ENCODE measurements at places on chromosomes 2 and 18.

DNA sequence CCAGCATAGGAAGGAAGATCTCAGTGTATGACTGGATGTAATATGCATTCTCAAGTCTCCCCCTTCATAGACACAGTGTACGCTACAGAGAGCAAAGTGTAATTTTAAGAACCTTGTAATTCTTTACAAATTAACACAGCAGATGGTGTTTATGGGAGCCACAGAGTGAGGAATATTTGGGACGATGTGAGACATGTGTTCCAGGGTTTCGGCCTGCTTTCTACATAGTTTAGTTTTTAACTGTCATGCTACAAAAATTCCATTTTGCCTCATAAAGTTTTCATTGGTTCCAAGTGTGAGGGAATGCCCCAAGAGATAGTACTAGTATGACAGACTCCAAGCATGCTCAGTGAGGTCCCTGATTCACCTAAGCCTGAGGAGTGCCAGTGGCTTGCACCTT is 76.2 kb upstream of the LRRTM1 start:
- DNase-seq = no peak

DNA sequence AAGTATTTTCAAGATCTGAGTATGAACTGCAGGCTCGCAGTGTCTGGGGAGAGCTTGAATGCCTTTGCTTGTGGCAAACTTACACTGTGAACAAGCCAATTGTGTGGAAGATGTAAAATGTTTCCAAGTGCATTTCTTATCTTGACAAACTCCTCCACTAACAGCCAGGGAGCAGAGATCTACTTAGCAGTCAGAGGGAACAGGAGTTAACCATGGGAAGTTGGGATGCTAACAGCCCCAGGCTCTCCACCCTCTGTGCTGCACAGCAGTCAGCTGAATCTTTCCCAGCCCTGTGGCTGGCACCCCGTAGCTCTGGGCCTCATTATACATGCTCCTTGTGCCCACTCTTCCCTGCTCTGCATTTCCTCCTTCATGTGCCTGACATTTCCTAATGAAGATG is 450.2 kb downstream of the TSN start:
- DNase-seq = no peak

GRCh38 chr2:160891353-160891740 is 268.9 kb upstream of the TANK start:
- DNase-seq = no peak

DNA sequence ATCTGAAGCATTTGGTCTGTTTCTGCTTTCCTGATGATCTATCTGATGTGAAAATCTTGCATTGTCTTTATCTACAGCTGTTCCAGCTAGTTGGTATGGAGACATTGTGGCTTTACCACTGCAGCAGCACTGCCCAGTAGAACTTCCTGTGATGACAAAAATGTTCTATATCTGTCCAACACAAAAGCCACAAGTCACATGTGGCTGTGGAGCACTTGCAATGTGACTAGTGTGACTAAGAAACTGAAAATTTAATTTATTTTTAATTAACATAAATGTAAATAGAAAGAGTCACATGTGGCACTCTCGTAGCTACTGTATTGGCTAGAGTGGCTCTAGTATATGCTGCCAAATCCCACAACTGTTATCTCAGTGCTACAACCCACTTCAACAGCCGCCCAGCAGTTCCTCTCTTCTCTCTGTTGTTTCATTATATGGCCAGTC is 425.7 kb downstream of the SETBP1 start:
- DNase-seq = peak; percentile 39

All from CD4-positive, alpha-beta T cell treated with Interleukin-15 for 4 hours (primary cell).